ENCODE measurements at places on chromosomes 4 and X. TPM values are rescaled to one million over a fixed set of nuclear protein-coding genes. Genes with fewer than 3 reads are reported as not detected.

The PRICKLE3 gene
- total RNA-seq = 3.0 TPM

The IL2 gene
- not detected for total RNA-seq

The TLR7 gene
- not detected for total RNA-seq

The IL3RA gene
- total RNA-seq = not detected

The ATP11C gene
- total RNA-seq = 19.9 TPM

The PIR gene
- total RNA-seq = 12.3 TPM

The BMPR1B gene
- total RNA-seq = 0.15 TPM

The CSAG1 gene
- not detected for total RNA-seq

The PPP1R2C gene
- total RNA-seq = not detected

The CLDN34 gene
- not detected for total RNA-seq

The CLGN gene
- not detected for total RNA-seq

The GPC3 gene
- 26.6 TPM for total RNA-seq

The ZAR1 gene
- not detected for total RNA-seq

The NOX1 gene
- total RNA-seq = not detected

The SPACA5 gene
- total RNA-seq = not detected

The SMR3B gene
- not detected for total RNA-seq

The CCNA2 gene
- total RNA-seq = 0.82 TPM

The RADX gene
- total RNA-seq = 1.7 TPM

The TXK gene
- total RNA-seq = not detected

The TNMD gene
- total RNA-seq = not detected

The TRIM61 gene
- total RNA-seq = 1.1 TPM

The CLDN2 gene
- not detected for total RNA-seq

The SPANXA1 gene
- not detected for total RNA-seq

The RHOXF2B gene
- total RNA-seq = under 0.01 TPM

The CHRNA9 gene
- total RNA-seq = not detected

The HPSE gene
- total RNA-seq = 0.59 TPM

Data from smooth muscle cell of the coronary artery (primary cell).